ENCODE measurements at places on chromosomes 1 and 21.

DNA sequence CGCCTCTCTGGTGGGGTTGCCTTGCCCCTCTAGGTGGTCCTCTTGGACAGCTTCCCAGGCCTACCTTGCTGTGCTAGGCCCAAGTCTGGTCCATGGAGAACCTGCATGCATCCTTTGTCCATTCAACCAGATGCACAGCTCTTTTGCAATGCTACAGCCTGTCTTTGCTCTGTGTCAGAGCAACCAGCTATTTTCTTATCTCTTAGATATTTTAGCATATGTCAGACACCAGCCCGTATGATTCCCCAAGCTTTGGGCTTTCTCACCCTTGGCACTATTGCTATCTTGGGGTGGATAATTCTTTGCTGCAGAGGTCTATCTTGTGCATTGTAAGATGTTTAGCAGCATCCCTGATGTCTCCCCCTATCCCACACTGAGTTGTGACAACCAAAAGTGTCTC lies 32.3 kb downstream of the TNN start:
- DNase-seq: no peak

DNA sequence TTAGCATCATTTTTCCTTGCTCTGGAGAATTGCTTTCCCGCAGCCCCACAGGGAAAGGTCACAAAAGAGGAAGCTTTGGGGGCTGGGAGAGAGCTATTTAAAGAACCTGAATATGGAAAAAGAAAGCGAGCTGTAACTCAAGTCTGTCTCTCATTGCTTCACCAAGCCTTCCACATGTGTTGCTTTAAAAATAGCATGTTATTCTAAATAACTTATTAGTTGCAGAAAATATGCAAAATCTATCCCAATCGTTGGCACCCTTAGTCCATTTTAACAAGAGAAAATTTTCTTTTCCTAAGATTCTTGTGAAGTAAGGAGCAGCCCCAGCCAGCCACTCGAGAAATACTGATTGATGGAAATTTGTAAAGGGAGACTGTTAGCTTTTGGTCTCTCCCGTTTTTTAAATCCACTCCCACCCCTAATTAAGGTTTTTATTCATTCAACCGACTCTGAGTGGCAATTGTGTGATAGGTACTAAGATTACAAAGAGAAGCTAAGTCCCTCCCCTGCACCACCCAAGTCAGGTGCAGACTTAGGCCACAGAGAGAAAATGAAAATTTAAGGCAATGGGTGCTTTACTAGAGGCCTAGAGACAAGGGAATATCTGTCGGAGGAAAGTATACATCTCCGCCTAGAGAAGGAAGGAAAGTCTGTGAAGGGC lies 802 bp downstream of the CYP4X1 start:
- DNase-seq: no peak

GRCh38 chr1:212355230-212355969 lies 59.3 kb downstream of the PACC1 start:
- DNase-seq: no peak

- no peak for DNase-seq
These were observed 17.3 kb upstream of the ADARB1 start for GRCh38 chr21:45056917-45057560.

- no peak for DNase-seq
These were observed 11.7 kb upstream of the IFNLR1 start for GRCh38 chr1:24198766-24199165.

Measured in amniotic stem cell (primary cell).